ENCODE measurements at places on chromosomes 1 and 21.

GRCh38 chr1:238639861-238640260, 746.5 kb upstream of the CHRM3 start:
- no peak for DNase-seq

DNA sequence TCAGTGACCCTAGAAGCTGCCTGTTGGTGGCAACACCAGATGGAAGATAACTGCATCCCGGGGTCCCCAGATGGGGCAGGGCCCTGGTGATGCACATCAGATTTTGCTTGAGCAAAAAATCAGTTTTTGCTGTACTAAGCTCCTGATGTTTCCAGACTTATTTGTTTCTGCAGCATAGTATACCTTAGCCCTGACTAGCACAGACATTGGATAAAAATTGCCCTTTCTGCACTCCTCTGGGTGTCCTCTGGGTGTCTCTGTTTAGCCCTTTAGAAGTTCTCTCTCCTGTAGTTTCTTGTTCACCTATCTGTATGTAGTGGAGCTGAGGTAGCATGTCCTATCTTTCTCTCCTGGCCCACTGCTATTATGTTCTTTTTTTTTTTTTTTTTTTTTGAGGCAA, 30.3 kb upstream of the PLA2G2C start:
- DNase-seq: no peak

DNA sequence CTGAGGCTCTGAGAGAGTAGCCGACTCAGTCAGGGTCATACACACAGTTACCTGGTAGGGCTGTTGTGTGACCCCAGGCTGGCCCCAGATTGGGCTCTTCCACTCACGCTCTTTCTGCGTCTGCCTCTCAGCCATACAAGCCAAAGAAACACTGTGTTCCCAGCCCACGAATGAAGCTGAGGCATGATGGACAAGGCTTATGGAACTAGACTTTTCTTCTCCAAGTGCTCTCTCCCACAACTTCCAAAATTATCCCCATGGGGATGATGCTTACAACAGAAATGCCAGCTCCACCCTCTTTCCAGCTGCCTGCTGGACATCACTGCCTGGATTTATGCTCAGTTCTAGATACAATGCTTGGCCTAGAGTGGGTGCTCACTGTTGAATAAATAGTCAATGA, 102.8 kb upstream of the JUN start:
- no peak for DNase-seq

- DNase-seq: no peak
These were observed 3.6 kb downstream of the S100A6 start for GRCh38 chr1:153532181-153532580.

- DNase-seq: no peak
These were observed 406.6 kb upstream of the CAMK1G start for GRCh38 chr1:209176866-209177430.

GRCh38 chr1:43549921-43550597, 19.4 kb downstream of the PTPRF start:
- peak; percentile 96 for DNase-seq

DNA sequence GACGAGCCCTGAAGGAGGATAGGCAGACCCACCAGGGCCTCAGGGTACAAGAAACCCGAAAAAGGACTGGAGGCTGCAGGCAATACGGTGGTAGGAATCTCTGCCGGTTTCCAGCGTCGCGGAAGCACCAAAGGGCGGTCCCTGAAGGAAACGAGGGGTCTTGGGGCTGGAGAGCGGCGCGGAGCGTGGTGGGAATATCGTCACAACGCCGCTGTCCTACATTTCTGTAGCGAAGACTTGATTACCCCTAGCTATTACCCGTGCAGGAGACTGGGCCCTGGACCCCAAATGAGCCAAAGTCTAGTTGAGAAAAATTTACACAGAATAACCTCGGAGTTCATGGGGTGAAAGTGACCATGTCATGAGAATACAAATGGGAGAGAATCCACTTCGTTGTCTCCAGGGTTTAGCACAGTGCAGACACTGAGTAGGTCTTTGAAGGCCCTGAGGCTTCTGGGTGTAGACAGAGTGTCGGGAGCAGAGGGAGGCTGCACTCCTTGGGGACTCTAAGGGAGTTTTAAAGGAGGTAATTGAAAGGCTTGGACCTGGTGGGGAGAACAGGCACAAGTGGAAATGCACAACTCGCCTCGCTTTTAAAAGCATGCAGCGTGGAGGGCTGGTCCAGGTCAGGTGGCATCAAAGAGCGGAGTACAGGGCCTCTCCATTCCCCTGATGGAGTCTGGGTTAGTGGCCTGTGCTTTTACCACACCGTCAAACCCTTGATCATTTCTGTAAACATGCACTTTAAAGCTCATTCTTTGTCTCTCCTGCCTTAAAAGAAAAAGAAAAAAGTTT, 1.5 kb downstream of the ATP1A1 start:
- DNase-seq: peak; percentile 18

DNA sequence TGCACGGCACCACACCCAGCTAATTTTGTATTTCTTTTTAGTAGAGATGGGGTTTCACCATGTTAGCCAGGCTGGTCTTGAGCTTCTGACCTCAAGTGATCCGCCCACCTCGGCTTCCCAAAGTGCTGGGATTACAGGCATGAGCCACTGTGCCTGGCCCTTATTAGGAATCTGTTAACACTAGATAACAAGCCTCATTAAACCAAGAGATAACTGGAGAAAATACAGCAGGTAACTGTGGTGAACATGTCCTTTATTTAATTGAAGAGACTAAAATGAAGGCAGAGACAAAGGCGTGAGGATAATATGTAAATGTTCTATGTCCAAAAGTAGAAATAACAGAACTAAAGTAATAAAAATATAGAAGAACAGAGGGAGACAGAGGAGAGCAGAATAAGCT, 71.8 kb upstream of the DNAJC6 start:
- no peak for DNase-seq

DNA sequence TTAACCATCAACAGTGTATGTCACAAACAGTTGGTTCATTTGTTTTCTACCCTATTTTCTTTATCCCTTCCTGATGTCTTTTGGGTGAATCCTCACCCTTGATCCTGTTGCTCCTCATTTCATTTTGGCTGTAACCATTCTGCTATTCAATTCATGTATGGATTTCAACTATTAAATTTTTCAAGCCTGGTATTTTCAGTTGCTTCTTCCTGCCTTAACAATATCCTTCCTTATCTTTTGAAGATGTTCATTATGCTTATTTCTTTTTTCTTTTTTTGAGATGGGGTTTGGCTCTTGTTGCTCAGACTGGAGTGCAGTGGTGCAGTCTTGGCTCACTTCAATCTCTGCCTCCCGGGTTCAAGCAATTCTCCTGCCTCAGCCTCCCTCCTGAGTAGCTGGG, 2.8 kb upstream of the RNU5D-1 start:
- no peak for DNase-seq

GRCh38 chr21:27403011-27403410, 436.1 kb upstream of the ADAMTS5 start:
- no peak for DNase-seq

- no peak for DNase-seq
These were observed 64.3 kb downstream of the ADCY10 start for GRCh38 chr1:167849666-167850065.

GRCh38 chr1:31837451-31838158, 21.8 kb upstream of the SPOCD1 start:
- DNase-seq: no peak

- DNase-seq: no peak
These were observed 5.9 kb upstream of the MXRA8 start for GRCh38 chr1:1364266-1364665.

Measured in WTC11 (cell line).